Cardiac septum (tissue), 1 donor: ENCODE measurements at places on chromosomes 4 and X. TPM values are rescaled to one million over a fixed set of nuclear protein-coding genes. Genes with fewer than 3 reads are reported as not detected.

HS3ST1 gene
- 1.2 TPM for total RNA-seq

NRK gene
- total RNA-seq: 4.9 TPM

SSX1 gene
- total RNA-seq: not detected

DNA sequence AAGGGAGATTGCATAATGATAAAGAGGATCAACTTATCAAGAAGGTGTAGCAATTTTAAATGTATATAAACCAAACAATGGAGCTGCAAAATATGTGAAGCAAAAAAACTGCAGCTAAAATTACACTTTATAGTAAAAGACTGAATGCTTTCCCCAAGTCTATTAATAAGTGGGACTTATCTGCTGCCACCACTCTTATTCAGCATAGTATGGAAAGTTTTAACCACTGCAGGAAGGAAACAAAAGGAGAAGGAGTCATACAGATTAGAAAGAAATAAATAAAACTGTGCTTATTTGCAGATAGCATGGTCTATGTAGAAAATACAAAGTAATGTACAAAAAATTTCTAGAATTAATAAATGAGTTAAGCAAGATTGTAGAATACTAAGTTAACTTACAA, 94.1 kb upstream of the GK2 start:
- no peak for DNase-seq

- DNase-seq: no peak
Measured at GRCh38 chr4:143287572-143287923, 49.1 kb upstream of the GAB1 start.

PDE6B gene
- total RNA-seq: 4.8 TPM

- DNase-seq: no peak
Measured at GRCh38 chrX:47574076-47574546, 8.1 kb upstream of the TIMP1 start.

DNA sequence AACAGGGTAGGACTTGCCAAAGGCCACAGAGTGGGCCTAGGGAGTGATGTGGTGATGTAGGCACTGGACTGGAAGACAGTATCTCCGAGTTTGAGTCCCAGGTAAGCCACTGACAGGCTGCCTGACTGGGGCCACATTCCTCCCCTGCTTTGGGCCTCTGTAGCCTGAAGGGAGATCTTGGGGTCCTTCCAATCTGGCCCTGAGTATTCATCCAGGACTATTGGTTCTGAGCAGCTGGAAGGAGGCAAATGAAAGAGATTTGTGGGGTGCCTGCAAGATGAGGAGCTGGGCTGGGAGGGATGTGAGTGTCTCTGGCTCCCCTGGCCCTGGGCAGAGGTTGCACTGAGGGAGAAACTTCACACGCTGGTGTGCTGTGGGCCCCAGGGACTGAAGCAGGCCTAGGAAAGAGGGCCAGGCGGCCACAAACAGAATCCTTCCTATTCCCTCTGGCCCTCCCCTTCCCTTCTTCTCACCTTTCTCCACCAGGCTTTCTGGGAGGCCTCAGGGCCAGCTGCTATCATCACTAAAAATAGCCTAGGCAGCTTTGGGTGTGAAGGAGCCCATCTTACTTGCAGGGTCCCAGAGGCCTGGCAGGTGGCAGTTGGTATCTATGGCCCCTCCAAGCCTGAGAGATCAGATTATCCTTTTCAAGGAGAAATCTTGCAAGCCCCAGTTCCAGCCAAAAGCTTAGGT, 70.1 kb downstream of the PJA1 start:
- DNase-seq: no peak

BEND2 gene
- 0.24 TPM for total RNA-seq

TRPC5OS gene
- total RNA-seq: not detected

GRCh38 chr4:7410446-7410845, 24.3 kb downstream of the PSAPL1 start:
- no peak for DNase-seq

DNA sequence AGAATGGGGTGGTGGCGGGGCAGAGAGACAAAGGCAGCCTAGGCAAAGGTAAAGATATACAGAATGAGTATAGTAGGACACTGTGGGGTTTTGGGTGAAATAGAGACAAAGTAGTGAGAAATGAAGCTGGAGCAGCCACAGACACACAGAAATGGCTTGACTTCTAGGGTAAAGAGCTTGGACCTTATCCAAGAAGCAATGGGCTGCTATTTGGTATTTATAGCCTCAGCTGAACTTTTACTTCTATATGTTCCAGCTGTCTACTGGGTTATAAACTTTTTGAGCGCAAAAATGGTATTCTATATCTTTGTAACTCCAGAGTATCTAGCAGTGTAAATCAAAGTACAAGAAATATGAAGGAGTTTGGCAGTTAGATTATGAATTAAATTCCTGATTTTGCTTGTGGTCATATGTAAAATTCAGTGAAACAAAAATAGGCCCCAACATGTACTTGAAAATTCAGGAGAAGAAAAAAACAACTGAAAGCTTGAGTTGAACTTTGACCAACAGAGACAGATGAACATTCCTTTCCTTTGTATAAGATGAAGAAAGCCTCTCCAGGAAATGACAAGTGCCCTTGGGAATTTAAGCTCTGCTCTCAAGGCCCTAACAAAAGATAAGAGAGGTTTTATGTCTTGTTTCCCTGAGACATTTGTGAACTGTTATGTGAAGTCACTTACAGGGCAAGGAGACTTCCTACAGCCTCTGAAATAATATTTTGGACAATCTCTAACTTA, 354.1 kb downstream of the CHIC1 start:
- no peak for DNase-seq

GRCh38 chr4:189129044-189129694, 811.5 kb upstream of the FRG1 start:
- no peak for DNase-seq

DNA sequence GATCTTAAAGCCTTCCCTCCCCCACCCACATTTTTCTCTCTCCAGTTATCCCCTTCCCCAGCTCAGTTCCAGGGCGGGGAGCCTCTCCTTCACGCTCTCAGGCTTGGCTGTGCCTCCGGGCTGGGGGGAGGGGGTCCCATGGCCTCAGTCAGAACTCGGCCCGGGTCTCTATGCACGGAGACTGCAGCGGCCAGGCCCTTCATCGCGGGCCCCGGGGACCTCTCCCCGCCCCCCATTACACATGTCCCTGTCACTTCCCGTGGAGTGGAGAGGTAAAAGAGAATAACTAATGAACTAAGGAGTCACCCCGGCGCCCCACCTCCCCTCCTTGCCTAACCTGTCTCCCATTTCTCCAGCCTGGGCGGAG, 838 bp upstream of the PRICKLE3 start:
- DNase-seq: no peak

DNA sequence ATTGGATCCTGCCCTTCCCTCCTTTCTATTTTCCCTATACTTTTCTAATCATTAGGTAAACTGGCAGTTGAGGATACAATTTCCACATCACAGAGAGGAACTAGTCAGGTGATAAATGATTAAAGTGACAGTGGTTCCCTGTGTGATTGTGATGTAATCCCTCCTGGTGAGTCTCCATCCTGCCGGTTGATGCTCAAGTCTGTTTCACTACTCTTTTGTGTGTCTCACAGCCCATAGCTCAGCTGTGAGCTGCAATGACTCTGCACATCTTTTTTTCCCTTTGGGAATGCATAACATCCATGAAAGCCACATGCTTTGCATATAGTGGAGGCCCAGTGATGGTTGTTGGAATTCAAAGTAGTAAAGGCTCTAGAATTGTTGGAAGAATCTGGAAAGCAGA, 60.4 kb downstream of the CCNI start:
- no peak for DNase-seq

GRCh38 chr4:11565899-11566298, 137.2 kb upstream of the HS3ST1 start:
- DNase-seq: no peak

- DNase-seq: no peak
Measured at GRCh38 chrX:101484135-101484534, 1.1 kb upstream of the ARMCX4 start.

DNA sequence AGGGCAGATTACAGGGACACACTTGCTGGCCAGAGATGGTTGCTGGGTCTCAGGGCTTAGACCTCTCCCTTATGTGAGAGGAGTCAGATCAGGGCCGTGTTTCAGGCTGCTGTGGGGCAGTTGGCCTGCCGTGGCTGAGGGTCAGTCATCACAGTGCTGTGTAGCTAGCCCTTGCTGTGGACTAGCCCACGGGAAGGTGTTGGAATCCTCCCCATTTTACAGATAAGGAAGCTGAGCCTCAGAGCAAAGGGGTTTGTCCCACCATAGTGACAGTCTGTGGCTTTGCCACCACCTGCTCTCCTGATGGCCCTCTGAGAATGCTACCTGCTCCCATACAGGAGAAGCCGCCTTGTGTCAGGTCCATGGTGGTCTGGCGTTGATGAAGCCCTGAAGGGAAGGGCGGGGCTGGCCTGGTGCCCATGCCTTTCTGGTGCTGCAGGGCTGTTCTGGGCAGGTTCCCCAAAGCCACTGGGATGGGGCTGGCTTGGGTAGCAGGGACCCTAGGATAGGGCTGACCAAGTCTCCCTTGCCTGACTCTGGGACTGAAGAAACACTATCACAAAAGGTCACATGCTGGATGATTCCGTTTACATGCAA, 2.4 kb upstream of the FAM53A start:
- no peak for DNase-seq

DNA sequence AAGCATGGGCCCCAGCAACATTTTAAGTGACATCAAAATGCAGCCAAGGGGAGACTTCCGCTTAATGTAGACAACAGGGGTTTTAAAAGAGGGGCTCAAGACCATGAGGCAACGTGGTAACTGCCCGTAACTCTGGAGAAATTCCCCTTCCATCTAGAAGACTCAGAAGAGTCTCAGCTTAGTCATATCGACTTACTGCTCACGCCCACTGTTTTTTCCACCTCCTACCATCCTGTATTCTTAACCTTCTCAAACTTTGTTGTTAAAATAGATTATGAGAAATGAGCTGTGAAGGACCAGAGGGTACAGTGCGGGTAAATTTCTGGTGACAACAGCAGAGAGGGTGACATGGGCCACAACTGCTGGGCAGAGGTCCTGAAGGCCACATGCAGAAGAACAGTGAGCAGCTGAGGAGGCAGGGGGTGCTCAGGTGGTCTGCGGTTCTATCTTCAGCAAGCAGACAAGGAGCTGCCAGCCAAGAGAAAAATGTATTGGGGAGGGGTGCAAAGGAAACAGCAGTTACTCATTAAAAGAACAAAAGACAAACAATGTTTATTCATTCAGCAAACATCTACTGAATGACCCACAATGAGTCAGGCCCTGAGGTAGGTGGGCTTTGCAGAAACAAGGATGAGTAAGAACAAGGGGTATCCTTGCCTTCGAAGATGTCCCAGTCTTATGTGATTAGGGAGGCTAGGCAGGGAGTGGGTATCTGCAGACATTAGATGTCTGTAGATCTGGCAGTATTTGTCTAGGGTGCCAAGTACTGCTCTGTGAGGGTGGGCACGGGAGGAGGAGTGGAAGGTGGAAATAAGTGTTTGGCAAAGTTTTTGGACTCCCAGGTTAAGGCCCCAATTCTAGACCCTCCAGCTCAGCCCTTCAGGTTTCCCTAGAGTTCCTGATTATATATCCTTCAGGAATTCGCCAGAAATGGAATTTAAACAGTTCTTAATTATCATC, 175.3 kb downstream of the TSPAN5 start:
- no peak for DNase-seq

- no peak for DNase-seq
Measured at GRCh38 chrX:143536176-143536575, 18.9 kb upstream of the SPANXN3 start.

FAM47B gene
- total RNA-seq: not detected

- no peak for DNase-seq
Measured at GRCh38 chr4:153931804-153932203, 142.9 kb upstream of the SFRP2 start.

CPLX1 gene
- total RNA-seq: 9.4 TPM

- DNase-seq: no peak
Measured at GRCh38 chr4:147727476-147728028, 4.3 kb upstream of the ARHGAP10 start.

CBLL2 gene
- total RNA-seq: not detected

FRG2 gene
- total RNA-seq: not detected

SPANXD gene
- total RNA-seq: not detected
